Activated naive CD4-positive, alpha-beta T cell treated with Interleukin-2 at 50 U/mL for 16 hours (primary cell): ENCODE measurements at places on chromosomes 6 and 20.

- DNase-seq: no peak
Measured at GRCh38 chr6:80364149-80364548, 257.7 kb downstream of the BCKDHB start.

DNA sequence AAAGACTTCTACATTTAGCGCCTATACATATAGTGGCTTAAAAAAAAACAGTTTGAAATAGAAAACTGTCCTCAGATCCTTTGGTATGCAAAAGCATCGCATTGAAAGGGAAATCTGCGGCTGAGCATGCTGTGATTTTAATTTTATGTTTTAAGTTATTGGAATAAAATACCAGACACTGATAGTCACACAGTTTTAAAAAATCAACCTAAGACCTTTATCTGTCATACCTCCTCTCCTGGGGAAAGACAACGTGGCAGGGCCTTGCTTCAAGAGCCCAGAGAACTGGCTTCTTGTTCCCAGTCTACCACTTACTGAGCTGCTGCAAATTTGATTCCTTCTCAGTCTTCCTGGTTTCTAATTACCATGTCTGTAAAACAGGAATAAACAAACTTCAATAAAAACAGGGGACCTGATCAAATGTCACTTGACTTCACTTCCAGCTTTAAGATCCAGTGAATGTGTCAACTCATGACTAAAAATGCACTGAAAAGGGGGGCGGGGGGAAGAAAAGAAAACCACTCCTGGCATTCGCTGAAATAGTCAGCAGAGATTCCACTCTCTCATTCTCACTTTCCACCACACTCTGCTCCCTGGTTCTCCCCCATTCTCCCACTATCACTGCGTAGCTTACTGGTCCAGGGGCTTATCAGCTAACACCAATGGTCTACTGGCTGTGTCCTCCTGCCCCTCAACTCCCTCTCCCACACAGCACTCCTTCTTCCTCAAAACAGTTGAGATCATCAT, 494.7 kb upstream of the MARCKS start:
- DNase-seq: no peak

DNA sequence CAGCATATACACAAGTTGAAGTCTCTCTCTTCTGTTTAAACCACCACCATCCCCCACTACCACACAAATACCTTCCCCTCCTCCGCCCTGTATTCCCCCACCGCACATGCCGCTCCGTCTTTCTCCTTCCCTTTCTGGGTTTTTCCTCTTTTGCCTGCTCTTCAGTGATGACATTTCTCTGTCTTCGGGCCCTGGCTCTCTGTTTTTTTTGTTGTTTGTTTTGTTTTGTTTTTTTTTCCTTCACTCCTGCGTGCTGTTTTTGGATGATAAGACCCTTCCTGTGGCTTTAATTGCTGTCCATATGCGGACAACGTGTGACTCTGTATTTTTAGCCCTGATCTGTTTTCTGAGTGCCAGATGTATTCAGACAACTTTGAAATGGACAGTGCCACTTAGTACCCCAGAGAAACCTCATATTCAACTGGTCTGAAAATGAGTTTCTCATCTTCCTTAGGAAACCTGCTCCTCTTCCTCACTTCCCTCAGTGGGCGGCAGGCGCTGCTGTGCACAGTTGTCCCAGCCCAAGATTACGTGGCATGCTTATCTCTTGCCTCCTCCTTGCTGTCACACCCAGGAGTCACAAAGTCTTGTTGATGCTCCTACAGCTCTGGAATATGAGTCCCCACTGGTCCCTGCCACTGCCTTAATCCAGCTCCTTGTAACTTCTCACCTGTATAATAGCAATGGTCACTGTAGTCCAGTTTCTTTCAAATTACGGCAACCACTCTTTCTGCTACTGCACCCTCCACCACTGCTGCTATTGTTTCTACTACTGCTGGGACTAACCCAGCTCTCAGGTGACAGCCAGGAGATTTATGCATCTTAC, 8.2 kb downstream of the PPP1R14C start:
- no peak for DNase-seq

- DNase-seq: no peak
Measured at GRCh38 chr6:44627091-44627882, 239.8 kb downstream of the CDC5L start.

DNA sequence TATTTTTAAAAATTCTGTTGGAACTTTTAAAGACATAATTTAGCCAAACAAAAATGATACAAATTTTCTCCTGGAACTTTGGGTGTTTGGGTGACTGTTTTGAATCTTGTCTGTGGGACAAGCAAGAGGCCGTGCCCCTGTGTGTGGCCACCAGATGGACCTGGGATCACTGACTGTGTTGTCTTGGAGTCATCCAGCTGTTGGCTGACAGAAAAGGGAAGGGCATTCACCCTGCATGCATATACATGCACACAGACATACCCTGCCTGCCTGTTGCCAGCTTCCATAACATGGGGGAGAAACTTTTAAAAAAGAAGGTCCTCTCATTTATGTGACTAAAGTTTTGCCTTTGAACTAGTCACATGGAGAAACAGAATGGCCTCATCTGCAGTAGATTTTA, 72.7 kb downstream of the BLOC1S5 start:
- DNase-seq: no peak
